ENCODE measurements at places on chromosomes 4 and X.

- no peak for DNase-seq
Observed at GRCh38 chrX:103330681-103331288, 746 bp downstream of the TCEAL7 start.

DNA sequence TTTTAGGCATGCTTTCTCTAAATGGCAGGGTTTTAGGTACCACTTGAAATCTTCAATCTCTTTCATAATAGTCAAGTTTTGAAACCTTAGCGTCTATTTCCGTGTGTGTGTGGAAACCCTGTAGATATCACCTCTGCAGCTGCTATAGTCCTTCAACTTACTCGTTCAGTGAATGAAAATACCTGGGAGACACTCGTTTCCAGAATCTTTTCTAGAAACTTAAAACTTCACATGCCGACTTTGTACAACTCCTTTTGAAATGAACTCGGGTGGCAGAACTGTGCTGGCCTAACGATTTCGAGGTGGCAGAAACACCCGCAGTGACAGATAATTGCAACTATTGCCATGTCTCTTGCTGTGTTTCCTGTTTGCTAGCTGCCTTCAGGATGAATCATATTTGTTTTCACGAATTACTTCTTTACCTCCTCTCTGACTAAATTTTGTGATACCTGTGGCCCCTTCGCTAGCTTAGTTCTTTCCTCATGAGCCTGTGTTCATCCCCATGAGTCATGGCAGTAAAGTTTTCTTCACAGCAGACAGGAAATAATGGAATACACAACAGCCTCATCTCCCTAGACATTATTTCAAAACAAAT is 104.7 kb upstream of the SMIM10 start:
- no peak for DNase-seq

GRCh38 chrX:11434607-11435006 is 141.4 kb downstream of the AMELX start:
- no peak for DNase-seq

GRCh38 chr4:152858934-152859333 is 77.2 kb upstream of the FHDC1 start:
- DNase-seq: no peak

GRCh38 chrX:48490661-48491060 is 14.7 kb downstream of the FTSJ1 start:
- DNase-seq: no peak
